Transverse colon (tissue), 4 donors: ENCODE measurements at places on chromosomes 3 and 15.

GRCh38 chr15:90878660-90879059 lies 5.6 kb upstream of the FES start:
- no peak for DNase-seq

GRCh38 chr3:132174500-132174899 lies 139.7 kb upstream of the CPNE4 start:
- DNase-seq: no peak

- DNase-seq: no peak
Measured at GRCh38 chr15:100090411-100090810, 251.4 kb downstream of the ADAMTS17 start.

- peak; percentile 75 for DNase-seq
Measured at GRCh38 chr15:85582131-85583079, 202.0 kb downstream of the AKAP13 start.

DNA sequence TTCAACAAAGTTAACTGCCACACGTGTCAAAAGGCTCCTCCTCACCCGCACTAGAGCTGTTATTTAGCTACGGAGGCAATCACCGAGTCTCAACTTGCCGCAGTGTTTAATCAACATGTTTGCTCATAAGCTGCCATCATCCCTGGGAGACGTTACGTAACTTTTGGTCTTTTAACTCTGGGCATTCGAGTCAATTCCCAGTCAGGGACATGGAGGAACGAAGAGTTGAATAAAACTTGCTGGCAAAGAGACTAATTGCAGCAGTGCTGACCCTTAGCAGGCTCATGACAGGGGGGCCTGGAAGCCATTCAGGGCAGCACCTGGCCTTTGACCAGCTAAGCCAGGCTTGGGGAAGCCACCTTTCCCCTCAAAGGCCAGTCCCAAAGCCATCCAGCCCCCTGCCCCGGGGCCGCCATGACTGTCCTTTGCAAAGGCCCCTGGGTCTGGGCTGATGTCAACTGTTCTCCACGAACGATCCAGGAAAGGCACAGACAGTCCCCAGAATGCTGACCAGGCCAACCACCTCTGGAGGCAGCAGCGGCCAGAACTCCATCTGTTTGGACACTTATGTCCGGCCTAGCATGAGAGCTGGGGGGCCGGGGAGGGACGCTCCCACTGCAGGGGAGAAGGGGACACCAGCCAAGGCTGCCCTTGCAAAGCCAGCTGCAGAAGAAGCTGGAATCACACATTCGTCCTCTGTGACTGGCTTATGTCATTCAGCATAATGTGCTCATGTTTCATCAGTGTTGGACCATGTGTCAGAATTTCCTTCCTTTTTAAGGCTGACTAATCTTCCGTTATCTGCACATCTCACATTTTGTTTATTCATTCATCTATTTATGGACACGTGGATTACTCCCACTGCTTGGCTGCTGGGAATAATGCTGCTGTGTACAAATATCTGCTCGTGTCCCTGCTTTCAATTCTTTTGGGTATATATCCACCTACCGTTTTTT lies 43.7 kb downstream of the PCSK6 start:
- no peak for DNase-seq

GRCh38 chr3:5520237-5520636 lies 332.7 kb downstream of the EDEM1 start:
- no peak for DNase-seq

DNA sequence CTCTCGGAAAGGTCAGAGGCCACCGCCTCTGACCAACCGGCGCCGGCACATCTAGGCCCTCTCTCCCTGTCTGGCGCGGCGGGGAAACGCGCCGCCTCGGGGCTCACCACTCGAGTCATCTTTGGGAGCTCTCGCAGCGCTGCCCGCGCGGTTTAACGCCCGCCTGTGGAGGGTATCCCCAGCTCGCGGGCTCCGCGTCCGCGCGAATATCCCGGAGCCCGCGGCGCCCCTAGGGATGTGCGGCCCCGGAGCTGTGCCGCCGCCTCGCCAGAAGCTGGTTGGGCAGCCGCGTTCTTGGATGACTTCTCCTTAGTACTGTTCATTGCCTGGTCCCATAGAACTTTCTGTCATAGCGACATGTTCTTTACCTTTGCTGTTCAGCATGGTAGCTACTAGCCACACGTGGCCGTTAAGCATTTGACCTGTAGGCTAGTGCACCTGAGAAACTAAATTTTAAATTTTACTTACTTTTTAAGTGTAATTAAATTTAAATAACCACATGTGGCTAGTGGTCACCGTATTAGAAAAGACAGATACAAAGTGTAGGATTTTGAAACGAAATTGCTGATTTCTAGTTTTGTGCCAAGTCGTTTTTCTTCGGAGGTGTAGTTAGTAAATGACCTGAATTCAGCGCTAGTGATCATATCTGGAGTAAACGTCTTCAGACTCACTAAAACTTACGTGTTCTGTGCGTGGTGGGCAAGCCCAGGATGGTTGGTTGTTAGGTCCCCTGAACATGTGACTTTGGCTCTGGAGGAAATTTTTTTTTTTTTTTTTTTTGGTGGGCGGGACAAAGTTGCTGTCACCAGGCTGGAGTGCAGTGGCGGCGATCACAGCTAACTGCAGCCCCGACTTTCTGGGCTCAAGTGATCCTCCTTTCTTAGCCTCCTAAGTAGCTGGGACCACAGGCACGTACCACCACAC lies 835 bp downstream of the ARIH2 start:
- DNase-seq: peak; percentile 25

DNA sequence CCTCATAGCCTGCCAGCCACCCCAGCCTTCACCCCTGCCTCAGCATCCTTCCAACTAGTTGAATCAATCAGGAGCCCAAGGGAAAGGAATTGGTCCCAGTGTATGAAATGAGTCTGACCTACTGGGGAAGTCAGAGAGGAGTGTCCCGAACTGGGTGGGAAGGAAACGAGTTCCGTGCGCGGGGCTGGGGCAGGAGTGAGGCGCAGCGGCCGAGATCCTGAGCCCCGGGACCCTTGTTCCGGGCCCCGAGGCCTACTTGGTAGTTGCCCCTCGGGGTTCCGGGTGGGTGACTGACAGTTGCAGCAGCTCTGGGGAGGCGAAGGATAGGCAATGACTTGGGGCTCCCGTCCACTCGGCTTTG lies 1.1 kb upstream of the PLCL2 start:
- DNase-seq: no peak

GRCh38 chr15:33852570-33852969 lies 115.7 kb upstream of the CHRM5 start:
- no peak for DNase-seq

- no peak for DNase-seq
Measured at GRCh38 chr3:154782151-154782550, 298.0 kb upstream of the MME start.

- DNase-seq: no peak
Measured at GRCh38 chr15:76391847-76392246, 55.3 kb downstream of the ISL2 start.

DNA sequence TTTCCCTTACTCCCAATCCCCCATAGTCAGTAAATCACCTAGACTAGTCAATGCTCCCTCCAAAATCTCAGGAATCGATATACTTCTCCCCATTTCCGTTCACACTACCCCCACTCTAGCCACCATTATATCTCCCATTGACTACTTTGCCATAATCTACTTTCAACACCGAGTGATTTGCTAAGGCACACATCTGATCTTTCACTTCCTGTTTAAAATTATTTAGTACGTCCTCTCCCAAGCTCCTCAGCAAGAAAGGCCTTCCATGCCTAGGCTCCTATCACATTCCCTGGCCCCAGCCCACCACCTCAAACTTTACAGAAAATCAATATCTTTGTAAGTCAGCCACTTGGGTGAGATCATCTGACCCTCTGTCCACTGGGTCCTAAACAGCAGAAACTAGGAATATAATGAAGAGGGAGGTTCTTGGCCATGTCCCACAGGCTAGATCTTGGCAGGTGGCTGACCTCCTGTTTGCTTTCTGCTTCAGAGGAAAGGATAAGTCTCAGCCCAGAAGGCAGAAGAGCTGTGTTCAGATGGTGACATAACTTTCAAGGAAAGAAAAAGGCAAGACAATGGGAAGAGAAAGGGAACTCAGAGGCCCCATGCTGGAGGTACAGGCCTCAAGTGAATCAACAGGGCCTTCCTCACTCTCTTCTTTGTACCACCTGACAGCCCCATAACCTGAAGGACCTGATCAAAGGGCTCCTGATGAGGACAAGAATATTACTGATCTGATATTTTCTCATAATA lies 103.0 kb downstream of the RPL22L1 start:
- DNase-seq: no peak

GRCh38 chr3:181264486-181264885 lies 274.9 kb upstream of the DNAJC19 start:
- DNase-seq: no peak

GRCh38 chr15:31214864-31215489 lies 111.7 kb upstream of the KLF13 start:
- peak; percentile 49 for DNase-seq

DNA sequence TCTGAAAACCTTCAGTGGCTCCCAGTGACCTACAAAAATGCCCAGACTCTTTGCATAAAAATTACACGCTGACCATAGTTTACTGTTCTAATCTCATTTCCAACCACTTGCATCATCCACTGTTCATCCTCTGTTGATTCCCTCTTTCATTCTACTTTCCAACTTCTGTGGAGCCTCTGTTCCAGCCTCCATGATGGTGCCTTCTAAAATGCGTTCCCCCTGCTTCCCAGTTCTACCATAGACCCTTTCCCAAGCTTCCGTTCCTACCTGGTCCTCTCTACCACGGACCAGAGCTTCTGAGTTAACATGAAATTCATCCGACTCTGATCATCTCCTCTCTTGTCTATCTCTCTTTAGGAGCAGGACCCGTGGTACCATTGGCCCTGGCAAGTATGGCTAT lies 127.0 kb downstream of the THSD4 start:
- DNase-seq: no peak

GRCh38 chr3:122618614-122619013 lies 41.2 kb downstream of the PARP15 start:
- DNase-seq: no peak

DNA sequence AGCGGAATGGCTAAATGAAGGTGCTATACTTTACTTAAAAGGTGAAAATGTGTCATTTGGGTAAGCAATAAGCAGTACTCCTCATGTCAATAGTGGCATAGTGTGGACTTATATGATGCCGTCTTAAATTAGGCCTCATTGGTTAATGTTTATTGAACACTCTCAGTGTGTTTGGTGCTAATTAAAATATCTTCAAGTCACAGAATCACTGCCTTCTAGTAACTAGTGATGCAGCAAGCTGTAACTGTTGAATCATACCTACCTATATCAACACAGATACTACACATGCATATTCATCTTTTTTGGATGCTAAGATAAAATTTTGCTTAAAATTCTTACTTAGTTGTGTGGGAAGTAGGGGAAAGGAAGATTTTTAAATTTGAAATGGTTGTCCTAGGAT lies 30.7 kb downstream of the ARHGAP31 start:
- DNase-seq: no peak

GRCh38 chr3:84987706-84988504 lies 29.1 kb downstream of the CADM2 start:
- DNase-seq: no peak

- DNase-seq: no peak
Measured at GRCh38 chr15:32659340-32660155, 18.0 kb downstream of the SCG5 start.

DNA sequence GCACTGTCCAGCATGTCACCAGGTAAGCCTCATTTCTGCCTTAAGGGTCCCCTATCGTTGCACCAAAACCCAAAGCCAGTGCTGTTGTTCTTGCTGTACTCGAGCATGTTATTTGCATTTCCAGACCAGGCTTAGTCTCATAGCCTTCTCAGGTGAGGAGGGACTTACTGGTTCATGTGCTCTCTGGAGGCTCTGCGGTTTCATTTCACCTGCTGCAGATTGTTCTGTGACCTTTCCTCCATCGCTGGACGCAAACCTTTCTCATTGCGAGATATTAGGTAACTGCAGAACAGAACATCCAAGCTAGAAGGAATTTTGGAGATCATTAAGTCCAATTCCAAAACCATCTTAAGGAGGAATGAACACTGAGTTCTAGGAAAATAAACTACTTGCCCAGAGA lies 187.3 kb upstream of the BCL6 start:
- DNase-seq: no peak

GRCh38 chr3:5510300-5510699 lies 322.8 kb downstream of the EDEM1 start:
- DNase-seq: no peak

DNA sequence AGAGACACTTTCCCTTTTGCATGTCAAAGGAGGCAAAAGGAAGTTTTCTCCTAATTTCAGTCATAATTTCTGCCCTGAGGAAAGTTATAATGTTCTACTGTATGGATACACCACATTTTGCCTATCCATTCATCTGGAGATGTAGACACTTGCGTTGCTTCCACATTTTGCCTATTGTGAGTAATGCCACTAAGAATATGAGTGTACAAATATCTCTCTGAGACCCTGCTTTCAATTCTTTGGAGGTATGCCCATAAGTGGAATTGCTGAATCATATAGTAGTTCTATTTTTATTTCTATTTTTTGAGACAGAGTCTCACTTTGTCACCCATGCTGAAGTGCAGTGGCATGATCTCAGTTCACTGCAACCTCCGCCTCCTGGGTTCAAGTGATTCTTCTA lies 3.6 kb upstream of the CD276 start:
- DNase-seq: no peak

- peak; percentile 50 for DNase-seq
Measured at GRCh38 chr3:140341203-140341602, 336.7 kb upstream of the TRIM42 start.

DNA sequence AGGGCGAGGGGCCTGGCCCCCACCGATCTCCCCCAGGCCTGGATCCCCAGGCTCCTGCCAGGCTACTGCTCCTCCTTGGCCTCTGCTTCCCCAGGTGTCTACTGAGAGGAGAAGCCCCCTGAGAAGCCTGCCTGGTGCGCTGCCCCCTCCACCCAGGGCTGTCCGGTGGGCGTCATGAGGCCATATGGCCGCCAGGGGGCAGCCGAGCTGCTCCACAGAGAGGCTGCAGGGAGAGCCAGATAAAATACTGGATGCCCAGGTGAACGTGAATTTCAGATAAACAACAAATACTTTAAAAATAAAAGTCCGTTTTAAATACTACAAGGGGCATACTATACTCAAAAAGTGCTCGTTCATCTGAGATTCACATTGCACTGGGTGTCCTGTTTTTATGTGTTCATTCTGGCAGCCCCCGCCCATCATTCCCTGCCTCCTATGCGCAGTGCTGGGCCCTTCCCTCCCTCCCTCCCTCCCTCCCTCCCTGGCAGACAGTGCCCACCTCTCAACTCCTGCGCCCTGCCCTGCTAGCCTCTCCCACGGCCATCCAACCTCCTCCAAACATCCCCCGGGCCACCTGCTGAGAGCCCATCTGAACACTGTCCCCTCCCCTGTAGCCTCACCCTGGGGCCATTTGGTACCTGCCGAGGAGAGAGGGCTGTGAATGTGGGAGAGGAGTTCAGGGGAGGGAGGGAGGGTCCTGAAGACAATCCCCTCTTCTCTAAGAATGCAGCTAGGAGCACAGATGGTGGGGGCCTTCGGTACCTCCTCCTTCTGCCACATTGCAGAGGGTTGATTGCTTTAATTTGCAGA lies 29.6 kb downstream of the PSTPIP1 start:
- peak; percentile 72 for DNase-seq

- peak; percentile 3 for DNase-seq
Measured at GRCh38 chr3:46661776-46662766, 31.4 kb downstream of the ALS2CL start.
